Stimulated activated CD8-positive, alpha-beta memory T cell treated with anti-CD3 and anti-CD28 coated beads, Interleukin-7, amount 100 ng/mL, for 1 hour (primary cell): ENCODE measurements at places on chromosomes 12 and 14.

- DNase-seq, result no peak
Measured at GRCh38 chr14:22545842-22546721, 42.9 kb downstream of the DAD1 start.

- DNase-seq, result no peak
Measured at GRCh38 chr12:53941187-53941586, 2.6 kb downstream of the HOXC13 start.

- no peak for DNase-seq
Measured at GRCh38 chr12:26791301-26791791, 41.6 kb downstream of the ITPR2 start.

DNA sequence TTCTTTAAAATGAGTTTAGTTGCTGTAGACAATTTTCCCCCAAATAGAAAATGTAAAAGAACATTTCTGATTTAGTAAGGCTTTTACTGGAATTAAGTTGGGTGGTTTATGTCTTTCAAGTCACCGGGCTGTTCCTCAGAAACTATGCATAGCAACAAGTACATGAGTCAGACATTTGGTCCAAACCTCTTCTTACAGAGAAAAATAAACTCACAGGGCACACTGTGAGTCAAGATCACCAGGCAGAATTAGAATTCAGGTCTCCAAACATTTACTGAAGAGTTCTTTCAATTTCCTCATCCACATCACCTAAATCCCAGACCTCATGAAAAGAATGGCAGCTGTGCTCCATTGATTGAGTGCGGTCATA lies 476.1 kb upstream of the SOX5 start:
- DNase-seq, result no peak

GRCh38 chr14:105447651-105448640 lies 26.7 kb upstream of the CRIP2 start:
- no peak for DNase-seq

DNA sequence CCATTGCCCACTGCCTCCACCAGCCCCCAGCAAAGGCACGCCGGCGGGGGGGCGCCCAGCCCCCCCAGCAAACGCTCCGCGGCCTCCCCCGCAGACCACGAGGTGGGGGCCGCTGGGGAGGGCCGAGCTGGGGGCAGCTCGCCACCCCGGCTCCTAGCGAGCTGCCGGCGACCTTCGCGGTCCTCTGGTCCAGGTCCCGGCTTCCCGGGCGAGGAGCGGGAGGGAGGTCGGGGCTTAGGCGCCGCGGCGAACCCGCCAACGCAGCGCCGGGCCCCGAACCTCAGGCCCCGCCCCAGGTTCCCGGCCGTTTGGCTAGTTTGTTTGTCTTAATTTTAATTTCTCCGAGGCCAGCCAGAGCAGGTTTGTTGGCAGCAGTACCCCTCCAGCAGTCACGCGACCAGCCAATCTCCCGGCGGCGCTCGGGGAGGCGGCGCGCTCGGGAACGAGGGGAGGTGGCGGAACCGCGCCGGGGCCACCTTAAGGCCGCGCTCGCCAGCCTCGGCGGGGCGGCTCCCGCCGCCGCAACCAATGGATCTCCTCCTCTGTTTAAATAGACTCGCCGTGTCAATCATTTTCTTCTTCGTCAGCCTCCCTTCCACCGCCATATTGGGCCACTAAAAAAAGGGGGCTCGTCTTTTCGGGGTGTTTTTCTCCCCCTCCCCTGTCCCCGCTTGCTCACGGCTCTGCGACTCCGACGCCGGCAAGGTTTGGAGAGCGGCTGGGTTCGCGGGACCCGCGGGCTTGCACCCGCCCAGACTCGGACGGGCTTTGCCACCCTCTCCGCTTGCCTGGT lies at the start of gene CDKN1B:
CDKN1B (plus strand) TSS at position 576 of the 793 bp plus-strand sequence. CDS start 472 bp downstream, outside the sequence.
- DNase-seq, result peak; percentile 71

DNA sequence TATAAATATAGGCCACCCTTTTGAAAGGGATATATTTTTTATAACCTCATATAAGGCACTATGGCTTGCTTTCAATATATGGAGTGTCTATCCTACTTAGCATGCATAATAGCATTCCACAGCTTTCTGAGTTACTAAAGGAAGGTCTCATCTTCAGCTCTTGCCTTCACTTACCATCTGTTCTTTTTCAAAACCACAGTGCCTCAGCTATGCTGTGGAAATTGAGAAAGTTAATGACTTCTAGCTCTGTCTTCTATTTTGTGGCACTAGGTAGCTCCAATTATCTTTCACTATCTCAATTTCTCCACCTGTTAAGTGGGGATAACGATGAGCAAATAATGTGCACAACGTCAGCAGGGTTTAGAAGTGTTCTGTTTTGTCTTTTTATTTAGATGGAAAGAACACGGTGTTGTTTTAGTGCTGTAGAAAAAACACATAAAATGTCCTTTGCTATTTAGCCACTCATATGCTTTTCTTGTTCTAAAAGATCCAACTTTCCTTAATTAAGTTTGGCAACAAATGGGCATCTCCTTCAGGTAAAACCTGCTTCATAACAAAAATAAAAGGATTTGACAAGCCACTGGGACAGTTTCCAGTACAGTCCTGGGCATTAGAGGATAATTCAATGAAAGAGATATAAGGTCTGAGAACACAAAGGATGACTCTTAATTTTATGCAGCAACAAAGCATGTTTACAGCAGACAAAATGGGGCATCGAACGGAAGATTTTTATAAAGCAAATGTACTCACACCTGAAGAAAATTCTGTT lies 462.0 kb upstream of the SYT1 start:
- DNase-seq, result no peak

DNA sequence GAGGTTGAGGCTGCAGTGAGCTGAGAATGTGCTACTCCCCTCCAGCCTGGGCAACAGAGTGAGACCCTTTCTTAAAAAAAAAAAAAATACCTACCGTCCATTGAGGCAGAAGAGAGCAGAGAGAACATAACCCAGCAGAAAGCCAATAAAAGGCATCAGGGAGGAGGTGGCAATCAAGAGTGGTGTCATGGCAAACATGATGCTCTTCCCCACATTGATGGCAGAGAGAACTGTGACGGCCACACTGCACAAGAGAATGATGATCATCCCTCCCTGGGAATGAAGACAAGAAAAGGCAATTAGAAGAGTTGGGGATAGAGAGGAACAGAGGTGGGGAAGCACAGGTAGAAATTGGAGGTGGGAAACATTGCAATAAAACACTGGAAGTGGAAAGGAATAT lies 12.1 kb downstream of the SRSF5 start:
- no peak for DNase-seq

GRCh38 chr14:75025876-75026275 lies 23.2 kb downstream of the EIF2B2 start:
- DNase-seq, result no peak
